ENCODE measurements at places on chromosomes 11 and 22. TPM values are rescaled to one million over a fixed set of nuclear protein-coding genes. Genes with fewer than 3 reads are reported as not detected.

ADORA2A gene
- total RNA-seq = 9.7 TPM

MS4A14 gene
- total RNA-seq = 6.2 TPM

OR8D1 gene
- not detected for total RNA-seq

ZNF215 gene
- total RNA-seq = 0.48 TPM

RGL4 gene
- total RNA-seq = not detected

GANAB gene
- 134 TPM for total RNA-seq

CAVIN3 gene
- 5.9 TPM for total RNA-seq

HIC2 gene
- 6.8 TPM for total RNA-seq

CHRM1 gene
- total RNA-seq = 85.7 TPM

TSSK2 gene
- not detected for total RNA-seq

OR8G1 gene
- not detected for total RNA-seq
